ENCODE measurements at places on chromosomes 11 and 22.
A peak's percentile ranks its signal among the peaks of the same experiment; 100 is the strongest.

- peak; percentile 57 for DNase-seq
These were observed at the start of gene OR2AG2 for GRCh38 chr11:6771926-6772893. Gene OR2AG2, minus strand, starts transcription at chr11:6771976. Its CDS starts 3,019 bp downstream, at chr11:6768957.

GRCh38 chr22:36236388-36237319 lies 2.7 kb downstream of the APOL2 start:
- no peak for DNase-seq

- no peak for DNase-seq
These were observed 127.5 kb downstream of the CCDC81 start for GRCh38 chr11:86502137-86502642.

DNA sequence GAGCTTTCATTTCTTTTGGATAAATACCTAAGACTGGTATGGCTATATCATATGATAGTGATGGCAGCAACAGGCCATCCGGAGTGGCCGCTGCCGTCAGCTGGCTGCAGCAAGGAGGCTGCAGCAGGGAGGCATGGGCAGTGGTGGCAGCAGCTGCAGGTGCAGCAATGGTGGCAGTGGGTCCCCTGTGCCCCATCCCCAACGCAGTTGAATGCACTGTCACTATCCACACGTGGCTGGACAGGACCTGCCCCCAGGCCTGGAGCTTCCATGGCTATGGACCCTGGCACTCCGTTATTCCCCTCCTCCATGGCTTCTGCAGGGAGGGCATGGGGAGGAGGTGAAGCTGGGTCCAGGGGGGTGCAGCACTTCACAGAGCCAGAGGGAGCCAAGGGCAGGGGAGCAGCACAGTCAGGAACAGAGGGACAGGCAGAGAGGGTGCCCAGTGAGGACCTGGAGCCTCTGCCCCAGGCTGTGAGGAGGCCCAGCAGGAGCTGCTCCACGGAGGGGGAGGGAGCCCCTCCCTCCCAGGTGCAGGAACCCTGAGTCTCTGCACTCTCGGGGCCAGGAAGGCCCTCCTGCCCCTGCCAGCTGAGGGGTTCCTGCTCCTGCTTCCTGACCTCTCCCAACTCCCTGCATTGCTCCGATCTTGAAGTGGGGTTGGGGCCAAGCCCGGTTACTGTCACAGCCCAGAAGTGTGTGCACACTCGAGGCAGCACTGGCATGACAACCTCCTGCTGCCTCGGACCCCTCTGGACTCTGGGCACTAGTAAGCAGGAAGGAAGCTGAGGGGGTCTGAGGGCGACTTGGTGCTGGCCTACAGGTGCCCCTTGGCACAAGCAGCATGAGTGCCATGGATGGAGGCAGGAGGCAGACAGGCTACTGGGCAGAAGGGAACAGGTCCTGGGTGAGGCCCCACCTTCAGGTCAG lies 466.3 kb downstream of the GUCY1A2 start:
- DNase-seq: no peak

DNA sequence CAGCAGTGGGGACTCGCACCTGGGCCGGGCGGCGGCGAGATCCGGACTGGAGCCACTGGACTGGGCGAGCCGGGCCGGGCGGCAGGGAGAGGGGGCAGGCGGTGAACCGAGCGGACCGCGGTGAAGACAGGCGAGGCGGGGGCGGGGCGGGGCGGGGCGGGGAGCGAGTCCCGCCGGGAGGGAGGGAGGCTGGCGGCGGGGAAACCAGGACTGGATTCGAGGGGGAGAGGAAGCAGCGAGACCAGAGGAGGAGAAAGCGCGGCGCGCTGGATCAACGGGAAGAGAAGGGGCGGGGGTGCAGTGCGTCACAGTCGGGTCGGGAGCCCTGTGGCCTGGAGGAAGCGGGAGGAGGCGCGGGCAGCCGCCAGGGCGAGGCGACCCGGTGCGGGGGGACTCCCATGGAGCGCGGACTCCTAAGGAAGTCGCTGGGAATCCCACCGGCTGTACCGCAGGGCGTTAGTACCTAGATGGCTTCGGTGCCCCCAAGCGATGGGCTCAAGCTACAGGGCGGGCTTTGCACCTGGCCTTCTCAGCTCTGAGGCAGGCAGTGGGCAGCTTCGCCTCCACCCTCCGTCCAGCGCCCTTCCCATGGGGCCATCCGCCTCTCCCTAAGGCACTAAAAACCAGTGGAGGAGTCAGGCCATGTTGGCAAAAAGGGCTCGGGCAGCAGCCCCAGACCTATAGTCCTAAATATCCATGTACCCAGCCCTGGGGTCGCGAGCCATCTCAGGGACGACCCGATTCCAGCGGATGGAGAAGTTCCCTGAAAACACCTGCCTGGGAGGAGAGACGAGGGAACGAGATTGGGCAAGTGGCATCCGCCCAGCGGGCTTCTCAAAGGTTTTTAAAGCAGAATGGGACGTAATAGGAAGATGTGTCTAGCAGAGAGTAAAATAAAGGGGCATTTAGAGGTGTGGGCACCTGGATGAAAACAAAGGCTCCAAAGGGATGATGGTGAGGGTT lies at the start of gene TMEM121B:
TMEM121B (minus strand) TSS at position 128 of the 963 bp plus-strand sequence. CDS start 233 bp downstream, outside the sequence.
- DNase-seq: peak; percentile 46

- DNase-seq: peak; percentile 87
These were observed 64.8 kb downstream of the RAB30 start for GRCh38 chr11:83006877-83007330.

GRCh38 chr22:33111491-33111890 lies 53.3 kb upstream of the SYN3 start:
- DNase-seq: no peak

DNA sequence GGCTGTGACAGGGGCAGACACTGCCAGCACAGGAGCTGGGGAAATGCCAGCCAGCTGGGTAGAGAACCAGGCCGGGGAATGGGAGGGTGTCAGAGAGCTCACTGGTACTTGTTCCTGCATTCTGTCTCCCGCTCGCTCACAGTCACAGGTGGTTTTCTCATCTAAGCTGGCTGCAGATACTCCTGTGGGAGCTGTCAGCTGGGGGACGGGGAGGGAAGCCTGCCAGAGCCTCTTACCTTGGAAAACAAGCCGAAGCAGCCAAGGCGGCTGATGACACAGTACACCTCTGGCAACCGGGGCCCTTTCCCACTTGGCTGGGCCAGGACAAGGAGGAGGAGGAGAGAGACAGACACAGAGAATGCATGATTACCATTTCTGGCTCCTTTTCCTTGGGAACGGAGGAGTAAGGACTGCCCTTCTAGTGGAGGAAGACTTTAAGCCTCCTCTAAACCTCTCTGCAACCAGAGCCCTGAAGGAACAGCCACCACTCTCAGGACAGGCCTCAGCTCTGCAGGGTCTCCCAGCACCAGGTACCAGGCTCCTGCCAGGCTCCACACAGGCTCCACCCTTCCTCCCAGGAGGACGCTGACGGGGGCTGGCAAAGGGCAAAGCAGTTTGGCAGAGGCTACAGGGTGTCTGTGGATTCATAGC lies 25.1 kb downstream of the RPL27A start:
- no peak for DNase-seq

- DNase-seq: peak; percentile 5
These were observed 15.2 kb downstream of the FCHSD2 start for GRCh38 chr11:73126804-73127480.

DNA sequence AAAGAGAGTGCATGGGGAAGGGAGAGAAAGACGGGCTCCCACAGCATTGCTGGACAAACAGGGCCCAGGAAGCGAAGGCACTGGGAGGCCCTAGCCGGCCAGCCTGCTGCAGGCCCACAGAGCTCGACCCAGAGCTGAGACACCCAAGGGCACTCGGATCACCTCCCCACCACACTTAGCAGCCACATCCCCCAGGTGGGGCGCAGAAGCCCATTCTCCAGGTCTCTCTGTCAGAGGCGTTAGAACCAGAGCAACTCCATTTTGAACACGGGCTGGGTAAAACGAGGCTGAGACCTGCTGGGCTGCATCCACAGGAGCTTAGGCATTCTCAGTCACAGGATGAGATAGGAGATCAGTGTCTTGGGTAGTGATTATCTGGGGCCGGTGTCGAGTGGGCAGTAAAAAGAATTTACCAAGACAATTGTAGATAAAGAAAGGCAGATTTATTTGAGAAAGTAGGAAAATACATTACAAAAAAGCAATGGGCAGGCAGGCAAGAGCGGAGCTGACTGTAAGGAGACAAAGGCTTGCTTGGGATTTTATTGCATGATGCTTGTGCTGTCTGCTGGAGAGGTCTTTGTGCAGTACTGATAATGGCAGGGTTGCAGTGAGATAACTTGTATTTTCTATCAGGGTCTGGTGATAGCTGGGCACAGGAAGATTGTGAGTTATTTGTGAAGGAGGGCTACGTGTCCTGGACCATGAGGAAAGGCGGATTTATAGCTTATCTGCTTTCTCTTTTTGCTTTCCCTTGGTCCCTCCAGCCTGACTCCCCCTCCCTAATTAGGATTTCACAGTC lies 13.4 kb upstream of the CAPN5 start:
- no peak for DNase-seq

GRCh38 chr11:17722000-17722643 lies 2.8 kb downstream of the MYOD1 start:
- no peak for DNase-seq
